ENCODE measurements at places on chromosomes 7 and 10.

DNA sequence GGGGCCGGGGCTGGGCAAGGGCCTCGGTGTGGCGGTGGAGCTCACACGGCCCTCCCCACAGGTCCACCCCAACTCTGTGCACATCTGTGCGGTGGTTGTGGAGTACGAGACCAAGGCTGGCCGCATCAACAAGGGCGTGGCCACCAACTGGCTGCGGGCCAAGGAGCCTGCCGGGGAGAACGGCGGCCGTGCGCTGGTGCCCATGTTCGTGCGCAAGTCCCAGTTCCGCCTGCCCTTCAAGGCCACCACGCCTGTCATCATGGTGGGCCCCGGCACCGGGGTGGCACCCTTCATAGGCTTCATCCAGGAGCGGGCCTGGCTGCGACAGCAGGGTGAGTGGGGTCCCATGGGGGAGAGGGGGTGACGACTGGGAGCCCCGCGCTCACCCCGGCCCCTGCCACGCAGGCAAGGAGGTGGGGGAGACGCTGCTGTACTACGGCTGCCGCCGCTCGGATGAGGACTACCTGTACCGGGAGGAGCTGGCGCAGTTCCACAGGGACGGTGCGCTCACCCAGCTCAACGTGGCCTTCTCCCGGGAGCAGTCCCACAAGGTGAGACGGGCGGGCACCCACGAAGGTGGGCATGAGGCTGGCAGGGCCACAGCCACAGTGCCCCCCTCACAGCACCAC, 8.8 kb downstream of the TMEM120A start:
- DNase-seq: no peak

GRCh38 chr10:7608001-7608400, 58.8 kb downstream of the ITIH5 start:
- no peak for DNase-seq

DNA sequence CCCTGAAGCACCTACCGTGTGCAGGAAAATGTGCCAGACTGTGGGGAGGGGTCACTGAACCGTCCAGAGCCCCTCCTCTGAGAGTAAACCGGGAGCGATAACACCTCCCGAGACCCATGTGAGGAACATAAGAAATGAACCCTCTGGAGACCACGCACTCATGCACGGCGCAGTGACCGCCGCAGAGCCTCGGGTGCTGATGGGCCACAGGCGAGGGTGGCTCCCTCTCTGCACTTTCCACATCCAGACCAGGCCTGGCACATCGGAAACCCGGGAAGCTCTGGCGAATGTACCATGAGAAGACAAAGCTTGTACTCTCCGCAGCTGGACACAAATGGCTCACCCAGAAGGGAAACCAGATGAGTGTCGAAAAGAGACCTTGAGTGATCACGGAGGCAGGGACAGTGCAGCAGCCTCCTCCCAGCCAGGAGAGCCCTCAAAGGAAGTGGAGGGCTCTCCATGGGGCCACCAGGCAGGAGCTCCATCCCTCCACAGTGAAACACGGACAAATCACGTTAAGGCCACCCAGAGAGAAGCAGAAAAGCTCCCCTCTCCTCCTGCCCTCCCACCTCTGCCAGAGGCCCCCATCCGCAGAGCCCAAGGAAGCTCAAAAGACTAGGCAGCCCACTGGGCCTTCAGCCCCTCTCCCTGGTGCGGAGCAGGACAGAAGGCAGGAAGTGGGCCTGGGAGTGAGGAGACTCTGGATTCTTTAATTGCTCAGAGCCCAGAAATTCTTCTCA, 178.1 kb upstream of the PPP2R2D start:
- DNase-seq: no peak

DNA sequence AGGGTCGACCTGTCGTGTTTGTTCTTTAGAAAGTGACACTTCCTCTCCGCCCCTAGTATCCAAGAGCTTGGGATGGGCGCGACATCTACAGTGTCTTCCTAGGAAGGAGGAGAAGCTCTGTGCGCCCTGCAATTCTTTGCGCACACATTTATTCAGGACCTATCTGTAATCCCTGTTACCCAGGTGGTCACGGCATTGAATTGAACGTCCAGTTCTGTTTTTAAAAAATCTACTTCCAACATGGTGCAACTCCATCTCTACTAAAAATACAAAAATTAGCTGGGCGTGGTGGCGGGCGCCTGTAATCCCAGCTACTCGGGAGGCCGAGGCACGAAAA, 606 bp upstream of the LAMB1 start:
- no peak for DNase-seq

- no peak for DNase-seq
Measured at GRCh38 chr7:157547611-157548010, 210.8 kb downstream of the DNAJB6 start.

GRCh38 chr7:51239691-51240090, 76.9 kb downstream of the COBL start:
- DNase-seq: no peak

GRCh38 chr7:155471718-155472117, 13.8 kb downstream of the EN2 start:
- no peak for DNase-seq

DNA sequence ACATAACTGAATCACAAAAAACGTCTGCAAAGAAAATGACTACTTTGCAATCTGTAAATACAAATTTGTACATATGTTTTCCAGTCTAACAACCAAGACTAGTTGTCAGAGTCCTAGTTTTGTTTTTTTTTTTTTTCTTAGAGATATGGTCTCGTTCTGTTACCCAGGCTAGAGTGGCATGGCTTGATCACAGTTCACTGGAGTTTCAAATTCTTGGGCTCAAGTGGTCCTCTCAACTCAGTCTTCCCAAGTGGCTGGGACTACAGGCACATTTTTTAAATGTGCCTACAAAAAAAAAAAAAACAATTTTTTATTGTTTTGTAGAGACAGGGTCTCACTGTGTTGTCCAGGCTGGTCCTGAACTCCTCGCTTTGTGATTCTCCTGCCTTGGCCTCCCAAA, 70.8 kb downstream of the ORC5 start:
- DNase-seq: no peak

DNA sequence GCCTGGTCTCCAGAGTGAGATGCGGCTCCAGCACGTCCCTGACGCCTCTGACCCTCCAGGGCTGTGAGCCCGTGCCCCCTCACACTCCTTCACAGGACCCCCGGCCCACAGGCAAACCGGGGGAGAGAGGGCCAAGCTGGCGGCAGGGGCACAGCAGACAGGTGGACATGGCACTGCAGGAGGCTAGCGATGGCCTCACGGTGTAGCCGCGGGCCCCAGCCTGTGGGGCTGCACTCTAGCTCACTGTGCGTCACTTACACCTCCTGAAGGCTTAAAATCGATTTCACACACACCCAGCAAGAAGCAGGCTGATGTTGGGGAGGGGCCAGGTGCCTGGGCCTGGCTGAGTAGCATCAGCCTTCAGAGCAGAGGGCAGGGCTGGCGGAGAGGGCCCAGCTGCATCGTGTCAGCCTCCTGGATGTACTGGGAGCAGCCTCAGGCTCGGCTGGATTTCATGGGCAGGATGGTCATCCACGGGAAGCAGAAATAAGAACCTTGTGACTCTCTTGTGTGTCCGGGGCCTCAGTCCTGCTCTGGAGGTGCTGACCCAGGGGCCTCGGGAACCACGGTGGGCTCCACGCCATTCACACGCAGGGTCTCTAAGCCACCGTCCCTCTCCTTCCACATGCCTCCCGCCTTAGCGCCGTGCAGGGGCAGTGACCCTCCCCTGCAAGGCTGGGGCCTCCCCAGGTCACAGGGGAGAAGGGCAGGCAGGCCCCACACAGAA, 19.4 kb upstream of the KNDC1 start:
- DNase-seq: no peak

DNA sequence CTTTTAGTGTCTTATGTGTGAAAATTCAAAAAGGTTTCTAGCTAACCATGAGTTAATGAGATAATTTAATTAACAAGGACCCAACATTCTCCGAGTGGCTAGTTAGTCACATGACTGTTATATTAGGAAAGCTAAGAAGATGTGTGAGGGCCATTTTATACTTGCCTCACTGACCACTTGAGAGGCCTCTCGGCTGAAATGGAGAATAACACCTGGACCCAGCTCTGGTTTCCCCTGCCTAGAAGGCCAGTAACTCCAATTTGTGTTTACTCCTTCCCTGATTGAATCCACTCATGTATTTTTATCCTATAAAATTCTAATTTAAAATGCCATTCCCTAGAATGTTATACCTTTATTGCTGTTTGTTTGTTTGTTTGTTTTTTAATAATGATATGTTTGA, 1091.2 kb downstream of the KCNMA1 start:
- DNase-seq: no peak

GRCh38 chr7:51982653-51983052, 666.0 kb upstream of the COBL start:
- DNase-seq: no peak

DNA sequence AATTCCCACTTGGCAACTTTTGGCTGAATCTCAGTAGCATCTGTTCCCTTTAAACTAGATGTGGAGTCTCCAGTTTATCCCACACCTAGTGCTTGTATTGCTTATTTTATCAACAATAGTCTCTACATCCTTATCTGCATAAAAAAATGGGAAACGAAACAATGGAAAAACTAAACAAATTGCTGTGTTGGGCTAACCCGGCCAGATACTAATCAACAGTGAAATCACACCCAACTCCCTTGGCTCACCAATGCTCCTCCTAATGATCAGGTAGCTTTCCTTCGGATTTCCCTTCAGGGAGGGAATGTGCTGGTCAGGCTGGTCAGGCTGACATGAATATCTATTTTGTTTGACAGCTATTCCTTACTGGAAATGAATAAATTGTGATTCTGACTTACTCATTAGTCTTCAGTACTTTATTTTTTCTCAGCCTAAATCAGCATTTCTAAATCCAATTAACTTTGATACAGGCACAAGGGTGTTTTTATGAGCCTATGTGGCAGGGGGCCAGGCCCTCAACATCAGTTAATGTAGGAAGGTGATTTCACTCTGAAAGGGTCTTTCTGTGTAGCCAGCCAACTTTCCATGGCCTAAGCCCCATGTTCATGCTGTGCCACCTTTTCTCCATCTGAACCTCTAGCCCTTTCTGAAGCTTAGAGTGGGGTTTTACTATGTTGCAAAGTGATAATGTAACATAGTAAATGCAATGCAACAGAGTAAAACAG, 170.5 kb upstream of the NPSR1 start:
- no peak for DNase-seq

DNA sequence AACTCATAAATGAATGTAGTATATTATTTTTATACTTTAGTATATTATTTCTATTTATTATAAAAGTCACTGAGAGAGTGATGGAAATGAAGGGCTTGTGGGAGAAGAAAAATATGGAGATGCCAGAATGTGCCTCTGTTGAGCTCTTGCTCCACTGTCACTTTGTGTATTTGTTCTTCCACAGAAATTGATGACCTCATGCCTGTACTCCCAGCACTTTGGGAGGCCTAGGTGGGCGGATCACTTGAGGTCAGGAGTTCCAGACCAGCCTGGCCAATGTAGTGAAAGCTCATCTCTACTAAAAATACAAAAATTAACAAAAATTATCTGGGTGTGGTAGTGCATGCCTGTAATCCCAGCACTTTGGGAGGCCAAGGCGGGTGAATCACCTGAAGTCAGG, 76.4 kb upstream of the STK17A start:
- no peak for DNase-seq

GRCh38 chr10:68647672-68648341, 73.2 kb upstream of the CCAR1 start:
- no peak for DNase-seq

DNA sequence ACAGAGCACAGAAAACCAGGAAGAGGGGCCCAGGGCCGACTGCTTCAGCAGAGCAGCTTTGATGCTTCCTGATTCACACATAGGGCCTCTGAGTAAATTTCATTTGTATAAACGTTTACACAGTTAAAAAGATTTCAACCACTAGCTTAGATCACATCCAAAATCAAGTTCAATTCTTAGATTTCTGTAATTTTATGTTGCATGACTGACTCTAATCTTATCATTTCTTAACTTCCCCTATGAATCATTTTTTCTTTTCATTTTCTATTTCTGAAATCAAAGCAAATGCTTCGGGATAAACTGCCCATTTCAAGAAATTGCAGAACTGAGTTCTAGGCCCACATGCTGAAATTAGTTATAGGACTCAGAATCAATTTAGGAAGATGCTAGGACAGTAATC, 224.7 kb downstream of the INHBA start:
- DNase-seq: no peak

DNA sequence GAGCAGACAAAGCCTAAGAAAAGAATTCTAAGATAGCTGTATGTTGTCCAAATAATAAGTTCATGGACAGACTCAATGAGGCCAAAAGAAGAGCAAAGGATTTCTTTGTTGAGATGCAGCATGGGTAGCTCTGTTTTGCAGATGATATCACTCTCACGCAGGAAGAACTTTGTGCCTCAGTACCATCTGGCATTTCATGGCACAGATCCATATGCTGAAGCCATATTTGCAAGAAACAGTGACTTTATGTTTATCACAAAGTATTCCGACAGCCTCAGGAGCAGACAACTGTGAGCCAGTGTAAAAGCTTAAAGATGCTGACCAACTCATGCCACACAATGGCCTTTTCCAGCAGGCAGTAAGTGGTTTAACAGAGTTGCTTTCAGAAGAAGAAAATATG, 45.5 kb upstream of the RNF148 start:
- no peak for DNase-seq

GRCh38 chr10:30589441-30589840, 40.1 kb downstream of the LYZL2 start:
- DNase-seq: no peak

DNA sequence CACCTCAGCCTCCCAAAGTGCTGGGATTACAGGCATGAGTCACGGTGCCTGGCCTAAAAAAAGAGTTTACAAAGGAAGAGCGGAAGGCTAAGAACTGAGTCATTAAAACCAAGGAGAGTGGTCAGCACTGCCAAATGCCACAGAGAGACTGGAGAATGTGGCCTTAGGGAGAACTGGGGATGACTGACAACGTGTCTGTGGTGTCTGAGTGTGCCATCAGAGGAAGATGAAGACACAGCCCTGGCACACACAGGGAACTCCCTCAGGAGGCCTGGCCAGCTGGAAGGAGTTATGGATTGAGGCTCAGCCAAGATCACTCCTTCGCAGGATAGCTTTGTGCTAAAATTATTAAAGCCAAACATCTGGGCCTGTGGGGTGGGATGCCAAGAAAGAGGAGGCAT, 3.9 kb upstream of the INA start:
- no peak for DNase-seq

DNA sequence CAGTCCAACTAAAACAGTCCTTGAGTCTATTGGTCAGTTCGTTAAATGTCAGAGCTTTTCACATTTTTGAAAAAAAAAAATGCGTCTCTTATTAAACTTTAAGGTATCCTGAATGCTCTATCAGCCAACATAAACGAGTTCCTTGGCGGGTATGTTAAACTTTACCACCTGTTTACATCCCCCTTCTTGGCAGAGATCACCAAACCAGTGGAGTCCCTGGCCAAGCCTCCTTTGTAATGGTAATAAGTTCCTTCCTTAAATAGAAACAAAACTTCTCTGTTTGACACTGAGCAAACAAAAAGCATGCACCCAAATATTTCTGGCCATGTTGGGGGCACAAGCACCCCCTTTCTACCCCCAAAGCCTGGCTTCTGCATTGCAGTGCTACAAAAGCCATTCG, 3.2 kb downstream of the TRIL start:
- no peak for DNase-seq

DNA sequence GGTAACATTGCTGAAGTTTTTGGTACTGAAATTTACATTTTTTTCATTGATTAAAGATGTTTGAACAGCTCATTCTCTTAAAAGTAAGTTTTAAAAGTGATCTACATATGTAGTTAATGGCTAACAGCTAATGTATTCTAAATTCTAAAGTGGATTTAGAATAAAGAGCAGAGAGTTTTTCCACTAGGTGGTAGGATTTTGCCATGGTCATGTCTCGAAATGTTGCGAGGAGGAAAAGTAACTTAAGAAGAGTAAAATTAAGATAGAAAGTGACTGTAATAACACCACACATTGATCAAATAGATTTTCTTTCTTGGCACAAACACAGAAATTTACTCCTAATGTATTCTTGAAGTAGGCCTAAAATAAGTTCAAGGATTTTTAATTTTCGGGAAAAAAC, 19.8 kb downstream of the LSMEM1 start:
- DNase-seq: no peak

Data from activated CD4-positive, alpha-beta T cell treated with anti-CD3 and anti-CD28 coated beads for 24 hours (primary cell).